ENCODE measurements at places on chromosomes 13 and 19. TPM values are rescaled to one million over a fixed set of nuclear protein-coding genes. Genes with fewer than 3 reads are reported as not detected.

- DNase-seq: no peak
These were observed 349 bp upstream of the KISS1R start for GRCh38 chr19:916645-917322.

DNA sequence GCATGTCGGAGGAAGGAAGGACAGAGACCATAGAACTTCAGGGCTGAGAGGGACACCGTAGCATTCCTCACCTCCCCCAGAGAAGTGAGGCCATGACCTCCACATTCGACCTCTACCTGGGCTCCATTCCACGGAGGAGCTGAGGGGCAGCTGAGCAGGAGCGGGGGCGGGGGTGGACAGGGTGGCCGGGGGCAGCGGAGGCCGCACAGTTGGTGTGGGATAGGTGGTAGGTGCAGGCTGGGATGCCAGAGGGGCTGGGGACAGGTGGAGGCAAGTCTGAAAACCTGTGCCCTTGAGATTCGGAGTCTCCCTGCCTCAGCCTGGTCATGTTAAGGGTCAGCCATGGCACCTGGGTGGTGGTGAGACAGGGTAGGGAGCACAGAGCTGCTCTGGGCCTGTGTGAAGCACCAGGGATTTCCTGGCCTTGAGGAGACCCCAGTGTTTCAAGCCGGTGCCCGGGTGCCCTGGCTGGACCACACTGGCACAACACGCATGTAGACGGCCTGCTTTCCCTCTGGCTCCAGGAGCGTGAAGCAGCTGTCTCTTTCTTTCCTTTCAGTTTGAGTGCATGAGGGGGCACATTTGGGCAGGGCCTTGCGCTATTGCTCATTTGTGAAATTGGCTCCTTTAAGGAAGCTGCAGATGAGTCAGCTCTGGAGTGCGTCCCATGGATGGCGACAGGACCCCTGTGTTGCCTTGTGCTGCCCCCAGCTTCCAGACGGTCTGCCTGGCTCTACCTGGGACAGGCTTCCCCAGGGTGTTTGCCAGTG lies 51.8 kb downstream of the TSSK6 start:
- DNase-seq: no peak

DNA sequence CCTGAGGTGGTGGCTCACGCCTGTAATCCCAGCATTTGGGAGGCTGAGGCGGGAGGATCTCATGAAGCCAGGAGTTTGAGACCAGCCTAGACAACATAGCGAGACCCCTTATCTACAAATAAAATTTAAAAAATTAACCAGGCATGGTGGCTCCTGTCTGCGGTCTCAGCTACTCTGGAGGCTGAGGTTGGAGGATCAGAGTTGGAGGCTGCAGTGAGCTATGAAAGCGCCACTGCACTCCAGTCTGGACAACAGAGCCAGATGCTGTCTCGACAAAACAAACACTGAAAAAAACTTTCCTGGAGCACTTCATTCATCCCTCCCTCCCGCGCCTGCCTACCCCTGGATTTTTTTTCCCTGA lies 665 bp upstream of the ATG4D start:
- no peak for DNase-seq

DNA sequence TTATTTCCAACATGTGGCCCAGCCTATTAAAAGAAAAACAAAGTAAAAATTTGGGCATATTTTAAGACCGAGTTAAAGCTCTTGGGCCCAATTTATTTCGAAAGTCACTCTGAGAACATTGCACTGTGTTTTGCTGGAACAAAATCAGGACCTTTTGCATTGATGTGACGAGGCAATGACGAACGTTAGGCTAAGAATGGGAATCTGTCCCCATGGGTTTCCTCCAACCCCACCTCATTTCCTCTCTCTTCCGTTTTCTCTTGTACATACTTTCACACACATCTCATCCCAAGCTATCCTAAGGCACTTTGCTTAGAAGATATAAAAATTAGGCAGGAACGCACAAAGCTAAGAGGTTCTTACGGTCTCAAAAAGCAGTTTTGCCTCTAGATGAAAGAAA lies 22.1 kb downstream of the EDNRB start:
- DNase-seq: no peak

- DNase-seq: no peak
These were observed 941 bp upstream of the SIAH3 start for GRCh38 chr13:45852494-45852893.

The NANOS3 gene
- polyA plus RNA-seq: 1.2 TPM

The OR4F17 gene
- polyA plus RNA-seq: not detected

GRCh38 chr19:18846862-18847548 lies 15.2 kb downstream of the UPF1 start:
- DNase-seq: peak; percentile 68

The PLPPR3 gene
- 4.2 TPM for polyA plus RNA-seq

The PRR22 gene
- 2.2 TPM for polyA plus RNA-seq

The ENOX1 gene
- polyA plus RNA-seq: 0.28 TPM

The KCNC3 gene
- 1.0 TPM for polyA plus RNA-seq

GRCh38 chr13:64414381-64414780 lies 2815.8 kb downstream of the PCDH9 start:
- DNase-seq: no peak

GRCh38 chr19:46693760-46694159 lies 23.2 kb downstream of the PRKD2 start:
- no peak for DNase-seq

GRCh38 chr19:32709032-32709431 lies 10.5 kb upstream of the TDRD12 start:
- no peak for DNase-seq

- DNase-seq: no peak
These were observed 27.5 kb upstream of the UBE2L5 start for GRCh38 chr13:30394751-30395191.

DNA sequence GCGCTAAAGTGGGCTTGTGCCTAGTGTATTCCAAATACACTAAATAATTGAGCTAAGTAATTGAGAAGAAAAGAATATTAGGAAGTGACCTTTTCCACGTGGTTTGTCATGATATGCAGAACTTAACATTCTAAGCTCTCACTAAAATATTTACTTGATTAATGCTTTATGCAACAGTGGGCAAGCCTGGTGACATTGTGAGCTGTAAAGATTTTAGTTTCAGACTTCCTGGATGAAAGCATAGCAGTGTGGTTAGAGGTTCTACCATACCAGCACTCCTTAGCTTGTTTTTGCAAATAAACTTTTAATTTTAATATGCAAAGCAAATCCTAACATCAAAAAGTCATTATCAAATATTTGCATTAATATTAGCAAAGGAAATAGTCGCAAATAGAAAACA lies 1065.1 kb upstream of the SPRY2 start:
- DNase-seq: no peak

DNA sequence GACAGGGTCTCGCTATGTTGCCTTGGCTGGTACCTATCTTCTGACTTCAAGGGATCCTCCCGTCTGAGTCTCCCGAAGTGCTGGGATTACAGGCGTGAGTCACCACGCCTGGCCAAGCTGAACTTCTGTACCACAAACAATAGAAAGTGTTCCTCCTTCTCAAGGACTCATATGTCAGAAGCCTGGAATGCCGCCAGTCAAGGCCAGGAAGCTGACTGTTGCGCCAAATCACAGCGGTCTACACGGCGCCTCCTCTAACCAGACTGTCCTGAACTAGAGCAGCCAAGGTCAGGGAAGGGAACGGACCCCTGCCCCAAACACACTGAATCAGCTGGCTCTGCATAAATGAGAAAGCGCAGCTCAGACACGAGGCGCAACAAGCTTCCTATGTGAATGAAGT lies 14.6 kb downstream of the RAB20 start:
- peak; percentile 75 for DNase-seq

The C1QTNF9 gene
- polyA plus RNA-seq: not detected

DNA sequence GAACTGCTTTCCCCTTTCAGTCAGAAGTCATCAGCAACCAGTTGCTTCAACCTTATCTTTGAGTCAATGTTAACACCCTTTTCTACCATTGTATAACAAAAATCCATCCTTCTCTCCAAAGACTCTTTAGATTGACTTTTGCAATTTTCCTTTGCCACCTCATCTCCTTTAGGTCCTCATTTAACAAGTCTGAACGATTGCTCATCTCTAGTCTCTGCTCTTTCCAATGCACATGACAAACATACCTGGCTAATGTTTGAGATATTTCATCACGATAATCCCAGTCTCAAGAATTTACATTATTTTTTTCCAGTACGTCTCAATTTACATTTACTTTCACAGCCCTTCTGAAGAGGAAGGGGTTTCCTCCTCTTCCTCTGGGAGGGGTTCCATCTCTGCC lies 127.5 kb downstream of the KLF12 start:
- no peak for DNase-seq

The IER2 gene
- 39.9 TPM for polyA plus RNA-seq

The GAPDHS gene
- polyA plus RNA-seq: not detected

The NLRP11 gene
- polyA plus RNA-seq: not detected

DNA sequence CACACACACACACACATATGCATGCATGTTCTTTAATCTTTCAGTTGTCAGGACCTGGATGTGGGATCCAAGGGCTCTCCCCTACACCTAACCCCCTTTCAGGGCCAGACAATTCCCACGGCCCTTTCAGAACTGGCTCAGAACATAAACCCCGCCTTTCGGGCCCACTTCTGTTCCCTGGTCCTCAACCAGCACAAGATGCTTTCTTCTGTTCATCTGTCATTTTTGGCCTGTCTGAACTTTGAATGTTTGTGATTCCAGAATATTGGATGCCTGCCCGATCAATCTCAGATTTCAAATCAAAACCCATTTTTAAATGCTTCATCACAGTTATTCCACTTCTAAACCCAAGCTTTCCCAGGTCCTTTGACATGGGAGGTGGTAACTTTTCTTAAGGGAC lies 167.3 kb downstream of the USP12 start:
- no peak for DNase-seq

DNA sequence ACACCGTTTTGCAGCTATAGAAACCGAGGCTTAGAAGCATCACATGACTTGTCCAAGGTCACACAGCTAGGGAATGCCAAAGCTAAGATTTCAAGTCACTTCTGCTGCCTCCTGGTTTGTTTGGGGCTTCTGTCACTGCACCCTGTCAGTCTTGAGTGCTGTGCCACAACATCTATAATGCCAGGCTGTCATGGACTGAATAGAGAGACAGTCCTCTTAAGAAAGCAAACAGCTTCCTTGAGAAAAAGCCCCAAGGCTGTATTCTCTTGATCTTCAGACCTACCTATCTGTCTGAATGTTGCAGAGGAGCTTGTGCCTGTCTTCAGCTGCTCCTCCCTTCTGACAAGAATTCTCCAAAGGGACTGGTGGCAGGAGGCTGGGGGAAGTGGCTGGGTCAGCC lies 81.6 kb downstream of the OLFM4 start:
- DNase-seq: no peak

GRCh38 chr13:43284162-43284561 lies 260.8 kb downstream of the DNAJC15 start:
- no peak for DNase-seq

The CELF5 gene
- polyA plus RNA-seq: 0.61 TPM

DNA sequence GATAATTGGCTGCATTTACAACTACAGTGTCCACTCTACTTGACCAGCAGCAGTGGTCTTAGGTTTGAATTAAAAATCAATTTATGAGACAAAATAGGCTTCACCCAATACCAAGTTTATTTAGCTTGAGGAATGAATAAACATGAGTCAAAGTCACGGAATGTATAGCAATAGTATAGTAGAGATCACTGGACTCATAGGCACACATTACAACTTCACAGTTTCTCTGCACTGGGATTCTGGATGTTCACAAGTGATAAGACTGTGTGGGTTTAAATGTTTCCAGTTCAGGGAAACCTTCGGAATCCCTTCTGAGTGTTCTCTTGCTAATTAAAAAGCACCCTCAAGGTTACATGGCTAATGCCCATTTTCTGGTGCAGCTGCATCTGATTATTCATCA lies 1064.9 kb downstream of the SLITRK5 start:
- DNase-seq: no peak

- DNase-seq: no peak
These were observed 35.2 kb upstream of the SLC46A3 start for GRCh38 chr13:28753946-28754345.

DNA sequence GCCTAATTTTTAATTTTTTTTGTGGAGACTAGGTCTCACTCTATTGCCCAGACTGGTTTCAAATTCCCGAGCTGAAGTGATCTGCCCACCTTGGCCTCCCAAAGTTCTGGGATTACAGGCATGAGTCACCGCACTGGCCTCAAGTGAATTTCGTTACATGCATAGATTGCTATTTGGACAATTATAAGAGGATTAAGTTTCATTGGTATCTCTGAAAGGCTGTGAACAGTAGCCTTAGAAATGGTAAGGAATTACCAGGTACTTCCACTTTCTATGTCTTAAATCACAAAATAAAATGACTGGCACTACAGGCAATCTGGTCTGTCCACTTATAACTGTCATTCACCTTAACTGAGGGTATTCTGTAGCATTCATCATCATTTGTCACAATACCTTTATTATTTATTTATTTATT lies 2.9 kb upstream of the CCDC9 start:
- DNase-seq: peak; percentile 68

- DNase-seq: no peak
These were observed at the start of gene CBARP for GRCh38 chr19:1237754-1238368. Gene CBARP (minus strand): TSS chr19:1238005. CDS start chr19:1236100, 1,905 bp downstream.

DNA sequence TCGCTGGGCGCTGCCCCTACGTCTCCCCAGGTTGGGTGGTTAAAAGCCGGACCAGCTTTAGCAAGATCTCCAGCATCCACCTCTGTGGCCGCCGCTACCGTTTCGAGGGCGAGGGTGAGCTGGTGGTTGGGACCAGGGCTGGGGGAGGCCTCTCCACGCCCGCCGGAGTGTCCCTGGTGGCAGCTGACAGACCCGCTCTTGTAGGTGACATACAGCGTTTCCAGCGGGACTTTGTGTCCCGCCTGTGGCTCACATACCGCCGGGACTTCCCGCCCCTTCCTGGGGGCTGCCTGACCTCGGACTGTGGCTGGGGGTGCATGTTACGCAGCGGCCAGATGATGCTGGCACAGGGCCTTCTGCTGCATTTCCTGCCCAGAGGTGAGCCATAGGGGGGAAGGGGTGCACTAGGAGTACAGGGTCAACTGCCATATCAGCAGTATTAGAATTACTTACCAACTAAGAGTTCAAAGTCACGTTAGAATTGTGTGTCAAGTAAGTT lies 1.1 kb downstream of the ATG4D start:
- no peak for DNase-seq

GRCh38 chr19:4969772-4970531 lies 1.0 kb downstream of the KDM4B start:
- DNase-seq: no peak

The FCER2 gene
- not detected for polyA plus RNA-seq

- no peak for DNase-seq
These were observed 301.0 kb downstream of the NDFIP2 start for GRCh38 chr13:79781829-79782540.

The IGFL1 gene
- polyA plus RNA-seq: 1.0 TPM

- DNase-seq: no peak
These were observed 465.1 kb upstream of the SLC10A2 start for GRCh38 chr13:103531278-103531677.

- DNase-seq: no peak
These were observed 389.2 kb downstream of the EFNB2 start for GRCh38 chr13:106145997-106146864.

GRCh38 chr19:39873385-39873784 lies 27.2 kb upstream of the FBL start:
- DNase-seq: no peak
